ENCODE measurements at places on chromosomes 2 and 18.

DNA sequence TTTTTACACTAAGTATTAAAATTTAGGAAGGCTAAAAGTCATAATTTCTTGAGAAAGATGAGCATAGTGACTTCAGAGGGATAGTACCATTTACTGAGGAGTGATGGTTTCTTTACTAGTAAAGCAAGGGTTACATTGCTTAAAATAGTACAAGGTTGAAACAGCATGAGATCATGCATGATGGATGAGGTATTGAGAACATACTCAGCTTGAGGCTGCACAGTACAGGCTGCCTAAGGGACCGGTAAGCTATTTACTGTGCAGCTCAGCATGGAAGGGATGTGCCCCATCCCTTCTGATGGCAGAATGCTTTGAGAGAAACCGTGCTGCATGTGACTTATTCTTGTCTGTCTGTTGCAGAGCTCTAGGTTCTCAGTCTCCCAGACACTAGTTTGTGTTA is 122.1 kb downstream of the EML6 start:
- H3K4me1 ChIP-seq, result no peaks in the 10 kb centered on the region
- H3K27ac ChIP-seq, result no peak overlapping the region
- DNase-seq, result no peak
- H3K4me3 ChIP-seq, result no peak overlapping the region
- H3K36me3 ChIP-seq, result no peaks in the 10 kb centered on the region

- DNase-seq, result no peak
- no peaks in the 10 kb centered on the region for H3K27me3 ChIP-seq
- peaks cover 8% of the 10 kb centered on the region for H3K4me1 ChIP-seq
- no peaks in the 10 kb centered on the region for H3K36me3 ChIP-seq
- H3K4me3 ChIP-seq, result no peak overlapping the region
- no peak overlapping the region for H3K27ac ChIP-seq
These were observed 24.3 kb upstream of the ARHGAP25 start for GRCh38 chr2:68710336-68710735.

DNA sequence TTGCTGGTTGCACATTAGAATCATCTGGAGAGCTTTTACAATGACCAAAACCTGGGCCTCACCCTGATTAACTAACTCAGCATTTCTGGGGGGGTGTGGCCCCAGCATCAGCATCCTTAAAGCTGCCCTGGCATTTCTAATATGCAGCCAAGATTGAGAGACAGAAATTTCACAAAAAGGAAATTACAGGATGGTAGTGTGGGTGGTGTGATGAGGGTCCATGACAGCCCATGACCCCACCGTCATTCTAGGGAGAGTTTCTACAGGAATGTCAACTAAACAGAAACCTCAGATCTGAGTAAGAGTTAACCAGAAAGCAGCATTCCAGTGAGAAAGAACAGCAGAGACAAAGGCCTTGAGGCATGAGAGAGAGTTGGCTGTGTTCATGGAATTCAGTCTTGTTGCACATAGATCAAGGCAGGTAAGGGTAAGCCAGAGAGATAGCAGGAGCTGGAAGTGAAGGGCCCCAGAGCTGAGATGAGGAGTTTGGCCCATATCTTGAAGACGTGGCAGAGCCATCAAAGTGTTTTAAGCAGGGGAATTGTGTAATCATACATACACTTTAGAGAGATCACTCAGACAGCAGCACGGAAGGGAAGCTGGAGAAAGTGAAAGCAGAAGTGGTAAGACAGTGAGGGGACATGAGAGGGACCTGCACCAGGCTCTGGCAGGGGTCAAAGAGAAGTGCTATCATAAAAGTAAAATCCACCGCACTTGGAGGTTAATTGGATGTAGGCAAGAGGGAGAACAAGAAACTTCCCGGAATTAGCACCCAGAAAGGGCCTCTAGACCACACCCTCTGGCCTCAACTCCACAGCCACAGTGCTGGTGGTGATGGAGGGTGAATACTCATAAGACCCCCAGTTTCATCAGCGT is 7.8 kb upstream of the TRABD2A start:
- no peaks in the 10 kb centered on the region for H3K36me3 ChIP-seq
- no peak for DNase-seq
- H3K4me1 ChIP-seq, result peaks cover 16% of the 10 kb centered on the region
- H3K27ac ChIP-seq, result peak overlapping the region; percentile 71

DNA sequence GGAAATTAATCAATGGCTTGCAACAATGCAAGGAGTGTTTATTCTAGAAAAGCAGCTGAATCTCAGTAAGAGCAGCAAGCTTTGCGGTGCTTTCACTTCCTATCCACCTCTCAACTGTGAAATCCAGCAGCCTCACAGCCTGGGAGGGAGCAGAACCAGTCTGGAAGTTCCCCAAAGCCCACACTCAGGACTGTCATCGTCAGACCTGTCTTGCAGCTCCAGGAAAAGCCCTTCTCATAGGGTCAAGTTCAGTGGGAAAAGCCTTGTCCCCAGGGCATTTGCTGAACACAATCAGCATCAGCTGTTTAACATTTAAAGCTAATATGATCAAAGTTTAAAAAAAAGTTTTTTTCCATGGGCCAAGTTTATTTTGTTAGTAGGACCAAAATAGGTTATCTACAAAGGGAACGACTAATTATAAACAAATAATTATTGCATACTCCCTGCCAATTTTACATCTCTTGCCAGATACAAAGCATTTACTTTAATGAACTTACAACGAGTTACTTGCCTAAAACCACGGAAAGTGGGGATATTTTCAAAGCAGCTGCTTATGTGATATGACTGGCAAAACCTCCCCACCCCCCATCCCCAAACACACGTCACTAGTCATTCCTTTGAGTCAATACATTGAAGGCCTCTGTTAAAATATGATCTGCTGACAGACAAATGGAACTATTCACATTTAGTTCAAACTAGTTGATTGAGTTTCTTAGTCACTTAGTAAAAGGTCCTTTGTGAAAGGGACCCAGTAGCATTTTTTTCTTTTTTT is 36.8 kb downstream of the PARD6G start:
- no peak for DNase-seq
- H3K27me3 ChIP-seq, result no peaks in the 10 kb centered on the region
- no peak overlapping the region for H3K27ac ChIP-seq
- H3K4me3 ChIP-seq, result no peak overlapping the region
- no peaks in the 10 kb centered on the region for H3K36me3 ChIP-seq

- peaks cover 3% of the 10 kb centered on the region for H3K4me1 ChIP-seq
- no peaks in the 10 kb centered on the region for H3K27me3 ChIP-seq
- H3K4me3 ChIP-seq, result no peak overlapping the region
- no peak for DNase-seq
These were observed 1.6 kb downstream of the LGALSL start for GRCh38 chr2:64455545-64455944.

DNA sequence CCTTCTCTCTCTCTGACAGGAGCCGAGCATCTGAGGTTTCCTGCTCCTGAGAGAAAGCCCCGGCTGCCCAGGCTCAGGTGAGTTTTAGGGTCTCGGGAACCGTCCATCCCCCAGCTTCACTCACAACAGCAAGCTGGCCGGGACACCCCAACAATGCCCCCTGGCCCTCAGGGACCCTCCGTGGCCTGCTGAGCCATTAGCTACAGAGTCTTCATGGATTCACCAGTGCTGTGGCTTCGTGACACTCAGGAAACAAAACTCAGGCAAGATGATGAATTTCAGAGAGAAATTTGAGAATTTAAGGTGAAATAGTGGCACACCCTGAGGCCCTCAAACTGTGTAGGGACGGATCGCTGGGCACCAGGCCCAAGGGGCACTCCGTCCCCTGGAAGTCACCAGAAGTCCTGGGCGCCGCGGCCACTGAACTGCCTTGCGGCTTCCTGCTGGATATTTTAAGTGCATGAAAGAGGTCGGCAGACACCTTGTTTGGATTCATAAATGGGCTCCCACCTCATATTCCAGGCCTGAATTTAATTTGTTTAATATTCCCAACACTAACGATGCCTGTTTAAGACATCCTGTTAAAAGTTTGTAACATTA is 368.3 kb upstream of the SALL3 start:
- DNase-seq, result no peak
- H3K36me3 ChIP-seq, result no peaks in the 10 kb centered on the region
- no peak overlapping the region for H3K27ac ChIP-seq
- no peaks in the 10 kb centered on the region for H3K4me1 ChIP-seq

DNA sequence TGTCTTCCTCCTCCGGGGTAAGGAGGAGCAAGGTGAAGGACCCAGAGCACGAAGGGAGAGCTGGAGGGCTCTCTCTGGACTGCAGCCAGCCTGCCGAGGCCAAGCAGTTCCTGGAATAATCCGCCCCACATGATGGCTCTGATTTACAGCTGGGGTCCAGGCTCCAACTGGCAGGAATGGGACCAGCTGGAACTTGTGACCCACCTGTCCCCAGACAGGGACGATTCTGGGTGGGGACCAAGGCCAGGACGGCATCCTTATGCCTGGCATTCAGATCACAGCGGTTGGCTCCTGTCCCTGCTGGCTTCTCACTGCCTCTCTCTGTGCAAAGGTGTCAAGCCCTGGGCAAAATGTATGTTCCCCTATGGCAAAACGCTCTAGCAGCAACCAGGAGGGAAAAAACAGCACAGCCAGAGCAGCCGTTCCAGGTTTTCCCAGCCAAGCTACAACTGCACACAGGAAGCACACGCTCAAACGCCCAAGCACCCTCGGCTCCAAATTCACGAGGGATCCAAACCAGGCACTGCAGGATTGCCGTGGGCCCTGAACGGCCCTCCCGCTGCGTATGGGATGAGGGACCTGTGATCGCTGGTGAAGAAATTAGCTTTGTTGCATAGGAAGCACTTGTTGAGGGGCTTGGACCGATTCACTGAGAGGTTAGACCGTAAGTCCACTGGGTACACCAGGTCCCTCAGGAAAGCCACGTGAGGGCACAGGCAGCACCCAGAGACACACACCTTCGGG is 35.8 kb downstream of the FAM178B start:
- H3K4me1 ChIP-seq, result peaks cover 21% of the 10 kb centered on the region
- no peak overlapping the region for H3K27ac ChIP-seq
- no peaks in the 10 kb centered on the region for H3K27me3 ChIP-seq
- no peak overlapping the region for H3K4me3 ChIP-seq
- DNase-seq, result no peak

- no peaks in the 10 kb centered on the region for H3K36me3 ChIP-seq
- H3K27ac ChIP-seq, result no peak overlapping the region
- H3K27me3 ChIP-seq, result peaks cover 15% of the 10 kb centered on the region
- no peak overlapping the region for H3K4me3 ChIP-seq
- no peak for DNase-seq
- peaks cover 18% of the 10 kb centered on the region for H3K4me1 ChIP-seq
These were observed 6.5 kb downstream of the IGFBP5 start for GRCh38 chr2:216688731-216689340.

DNA sequence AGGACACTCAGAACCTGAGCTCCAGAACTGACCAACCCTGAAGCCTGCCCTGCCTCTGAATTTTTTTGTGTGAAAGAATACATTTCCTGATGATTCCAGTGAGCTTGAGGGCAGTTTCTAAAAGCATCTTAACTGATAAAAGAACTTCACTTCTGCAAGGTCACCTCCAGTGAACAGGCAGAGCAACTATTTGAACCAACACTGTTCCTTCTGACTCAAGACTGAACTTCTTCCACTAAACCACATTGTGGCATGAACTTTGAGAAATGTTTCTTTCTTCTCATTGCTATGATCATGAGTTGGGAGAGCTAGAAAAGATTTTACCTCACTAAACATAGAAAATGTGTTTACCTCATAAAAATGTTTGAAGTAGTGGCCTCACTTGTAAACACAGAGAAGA is 83.8 kb upstream of the SERTAD2 start:
- no peaks in the 10 kb centered on the region for H3K4me1 ChIP-seq
- no peak for DNase-seq
- no peaks in the 10 kb centered on the region for H3K27me3 ChIP-seq
- H3K36me3 ChIP-seq, result no peaks in the 10 kb centered on the region
- H3K4me3 ChIP-seq, result no peak overlapping the region

GRCh38 chr2:173136599-173136998 is 61.0 kb downstream of the MAP3K20 start:
- no peak overlapping the region for H3K4me3 ChIP-seq
- H3K27ac ChIP-seq, result no peak overlapping the region
- H3K4me1 ChIP-seq, result no peaks in the 10 kb centered on the region
- H3K36me3 ChIP-seq, result no peaks in the 10 kb centered on the region
- H3K27me3 ChIP-seq, result no peaks in the 10 kb centered on the region
- no peak for DNase-seq

GRCh38 chr2:26541401-26542193 is 63.7 kb upstream of the OTOF start:
- DNase-seq, result no peak
- no peak overlapping the region for H3K27ac ChIP-seq
- H3K4me1 ChIP-seq, result no peaks in the 10 kb centered on the region
- H3K4me3 ChIP-seq, result no peak overlapping the region
- H3K27me3 ChIP-seq, result no peaks in the 10 kb centered on the region
- no peaks in the 10 kb centered on the region for H3K36me3 ChIP-seq

DNA sequence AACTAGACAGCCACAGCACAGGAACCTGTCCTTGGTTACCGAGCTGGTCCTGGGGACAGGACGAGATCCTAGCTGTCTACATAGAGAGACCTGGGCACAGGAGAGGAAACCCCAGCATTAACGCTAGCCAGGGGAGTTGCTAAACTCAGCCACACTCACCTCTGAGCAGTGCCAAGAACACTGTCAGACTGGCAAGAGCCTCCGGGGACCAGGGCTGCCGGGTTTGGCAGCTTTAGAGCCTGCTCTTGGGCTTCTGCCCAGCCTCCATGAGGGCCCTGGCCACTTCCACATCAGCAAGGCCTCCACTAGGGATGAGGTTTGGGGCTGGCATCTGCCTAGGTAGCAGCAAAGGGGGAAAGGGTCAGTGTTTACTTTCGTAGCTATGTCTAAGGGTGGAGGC is 6.7 kb downstream of the TMBIM1 start:
- peak overlapping the region; percentile 99 for H3K27ac ChIP-seq
- H3K36me3 ChIP-seq, result peaks cover 22% of the 10 kb centered on the region
- no peak for DNase-seq
- H3K27me3 ChIP-seq, result no peaks in the 10 kb centered on the region
- peak overlapping the region; percentile 45 for H3K4me3 ChIP-seq
- H3K4me1 ChIP-seq, result peaks cover 74% of the 10 kb centered on the region

DNA sequence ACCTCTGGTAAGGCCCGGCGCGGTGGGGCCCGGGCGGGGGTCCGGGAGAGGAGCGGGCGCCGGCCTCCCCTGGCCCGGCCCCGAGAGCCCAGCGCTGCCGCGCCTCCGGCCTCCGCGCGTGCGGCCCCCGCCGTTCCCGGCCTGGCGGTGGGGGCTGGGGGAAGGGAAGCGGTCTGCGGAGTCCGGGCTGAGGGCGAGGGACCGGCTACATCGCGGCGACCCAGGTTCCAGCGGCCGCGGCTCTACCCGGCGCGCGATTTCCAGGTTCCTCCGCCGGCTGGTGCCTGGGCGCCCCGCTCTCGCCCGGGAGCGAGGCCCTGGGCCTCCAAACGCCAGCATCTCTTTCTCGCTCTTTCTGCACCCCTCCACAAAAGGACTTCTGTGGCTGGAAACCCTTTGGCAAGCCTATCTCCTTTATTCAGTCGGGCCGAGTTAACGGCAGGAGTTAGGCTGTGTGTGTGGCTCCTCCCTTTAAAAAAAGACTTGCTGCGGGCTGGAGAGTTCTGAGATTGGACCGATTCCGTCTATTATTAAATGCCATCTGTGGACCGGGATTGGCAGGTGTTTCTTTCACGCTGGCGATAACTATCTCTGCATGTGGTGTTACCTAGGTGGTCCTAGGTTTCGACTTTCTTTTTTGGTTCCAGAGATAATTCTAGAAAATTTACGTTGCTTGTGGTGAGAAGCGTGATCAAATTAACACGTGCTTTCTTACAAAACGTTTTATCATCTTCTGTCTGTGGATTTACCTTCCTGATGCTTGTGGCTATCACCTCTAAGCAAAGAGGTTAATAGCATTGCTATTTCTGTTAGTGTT is 592 bp downstream of the ME2 start:
- peak; percentile 5 for DNase-seq
- peaks cover 9% of the 10 kb centered on the region for H3K4me1 ChIP-seq
- no peaks in the 10 kb centered on the region for H3K36me3 ChIP-seq
- peak overlapping the region; percentile 92 for H3K27ac ChIP-seq

- H3K27ac ChIP-seq, result peak overlapping the region; percentile 59
- peak overlapping the region; percentile 13 for H3K4me3 ChIP-seq
- peaks cover 18% of the 10 kb centered on the region for H3K36me3 ChIP-seq
- peak; percentile 31 for DNase-seq
- peaks cover 22% of the 10 kb centered on the region for H3K4me1 ChIP-seq
- no peaks in the 10 kb centered on the region for H3K27me3 ChIP-seq
These were observed 31.0 kb downstream of the RNF125 start for GRCh38 chr18:32049393-32050171.

Measured in effector memory CD4-positive, alpha-beta T cell (primary cell).